ENCODE measurements at places on chromosomes 2 and 18.

- no peak for DNase-seq
These were observed 100.7 kb downstream of the NFATC1 start for GRCh38 chr18:79496237-79496977.

GRCh38 chr18:21389903-21390302 is 147.9 kb downstream of the GREB1L start:
- no peak for DNase-seq

GRCh38 chr2:138718405-138718804 is 61.8 kb downstream of the NXPH2 start:
- no peak for DNase-seq

GRCh38 chr18:64747803-64748202 is 598.9 kb upstream of the LINC00305 start:
- DNase-seq = no peak

GRCh38 chr18:60978338-60978737 is 354.9 kb upstream of the CDH20 start:
- DNase-seq = no peak

- DNase-seq = no peak
These were observed 52.7 kb upstream of the NPAS2 start for GRCh38 chr2:100767224-100767653.

GRCh38 chr2:54290356-54291025 is 34.5 kb upstream of the TSPYL6 start:
- no peak for DNase-seq

GRCh38 chr2:157837851-157838441 is 38.2 kb downstream of the ACVR1 start:
- DNase-seq = no peak

DNA sequence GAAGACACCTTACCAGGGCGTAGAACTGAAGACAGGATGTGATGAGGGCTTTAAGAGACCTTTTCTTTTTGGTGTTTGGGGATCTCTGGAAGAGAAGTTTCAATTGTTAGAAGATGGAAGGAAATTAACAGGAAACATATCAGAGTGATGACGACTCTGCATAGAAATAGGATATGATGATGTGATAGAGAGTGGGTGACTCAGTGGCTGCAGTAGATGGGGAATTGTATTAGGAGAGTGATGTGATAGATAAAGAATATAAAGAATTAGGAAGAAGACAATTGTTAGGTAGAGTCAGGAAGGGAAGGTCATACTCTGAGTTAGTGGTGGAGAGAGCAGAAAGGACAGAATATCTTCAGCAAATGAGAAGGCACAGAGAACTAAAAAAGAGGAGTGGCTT is 593.9 kb downstream of the NYAP2 start:
- DNase-seq = no peak

GRCh38 chr2:218003981-218004419 is 1.2 kb upstream of the TNS1 start:
- no peak for DNase-seq

DNA sequence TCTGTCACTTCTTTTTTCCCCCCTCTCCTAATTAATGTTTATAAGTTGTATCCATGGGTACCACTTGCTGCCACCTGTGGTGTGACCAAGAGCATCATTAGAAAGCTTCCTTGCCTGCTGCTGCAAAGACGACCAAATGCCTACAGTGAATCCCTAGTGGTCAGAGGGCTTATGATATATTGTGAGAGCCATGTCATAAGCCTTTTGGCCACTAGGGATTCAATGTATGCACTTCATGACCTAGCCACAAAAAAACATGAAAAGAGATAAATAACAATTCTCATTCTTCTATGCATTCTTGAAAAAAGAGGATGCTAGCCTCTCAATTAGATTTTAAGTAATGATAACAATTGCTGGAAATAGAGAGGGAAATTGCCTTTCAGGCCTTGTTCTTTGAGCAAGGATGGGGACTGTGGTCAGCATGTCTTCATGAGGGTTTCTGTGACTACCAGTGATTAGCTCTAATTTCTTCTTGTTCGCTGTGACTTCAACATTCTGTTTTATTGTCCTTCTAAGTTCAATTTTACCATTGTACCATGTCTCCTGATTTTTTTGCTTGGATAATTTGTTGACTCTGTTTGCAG is 435.3 kb downstream of the TGIF1 start:
- no peak for DNase-seq

GRCh38 chr2:143467011-143467410 is 337.8 kb downstream of the ARHGAP15 start:
- DNase-seq = no peak

GRCh38 chr2:183089192-183089851 is 10.8 kb downstream of the DUSP19 start:
- no peak for DNase-seq

DNA sequence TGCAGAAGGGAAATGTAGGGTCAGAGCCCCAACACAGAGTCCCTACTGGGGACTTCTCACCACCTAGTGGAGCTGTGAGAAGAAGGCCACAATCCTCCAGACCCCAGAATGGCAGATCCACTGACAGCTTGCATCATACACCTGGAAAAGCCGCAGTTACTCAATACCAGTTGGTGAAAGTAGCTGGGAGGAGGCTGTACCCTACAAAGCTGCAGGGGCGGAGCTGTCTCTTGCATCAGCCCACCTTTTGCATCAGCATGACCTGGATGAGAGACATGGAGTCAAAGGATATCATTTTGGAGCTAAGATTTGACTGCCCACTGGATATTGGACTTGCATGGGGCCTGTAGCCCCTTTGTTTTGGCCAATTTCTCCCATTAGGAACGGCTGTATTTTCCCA is 237.3 kb downstream of the CALCRL start:
- DNase-seq = no peak

GRCh38 chr2:226905718-226906117 is 69.9 kb downstream of the RHBDD1 start:
- DNase-seq = no peak

DNA sequence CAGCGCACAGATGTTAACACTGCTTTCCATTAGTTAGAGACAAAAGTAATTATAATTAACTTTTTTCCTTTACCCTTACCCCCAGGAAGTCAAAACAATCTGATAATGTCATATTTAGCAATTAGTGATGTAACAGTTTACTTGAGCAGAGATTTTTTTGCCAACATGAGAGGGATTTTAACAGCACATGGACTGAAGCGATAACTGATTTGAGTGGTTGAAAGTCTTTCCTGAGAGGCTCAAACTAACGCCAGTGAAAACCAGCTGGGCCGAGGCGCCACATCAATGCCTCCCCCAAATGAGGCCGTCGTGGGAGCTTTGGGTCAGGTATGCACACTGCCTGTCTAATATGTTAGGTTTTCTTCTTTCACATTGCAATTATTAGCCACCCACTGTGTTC is 469.9 kb upstream of the SMIM21 start:
- DNase-seq = no peak

DNA sequence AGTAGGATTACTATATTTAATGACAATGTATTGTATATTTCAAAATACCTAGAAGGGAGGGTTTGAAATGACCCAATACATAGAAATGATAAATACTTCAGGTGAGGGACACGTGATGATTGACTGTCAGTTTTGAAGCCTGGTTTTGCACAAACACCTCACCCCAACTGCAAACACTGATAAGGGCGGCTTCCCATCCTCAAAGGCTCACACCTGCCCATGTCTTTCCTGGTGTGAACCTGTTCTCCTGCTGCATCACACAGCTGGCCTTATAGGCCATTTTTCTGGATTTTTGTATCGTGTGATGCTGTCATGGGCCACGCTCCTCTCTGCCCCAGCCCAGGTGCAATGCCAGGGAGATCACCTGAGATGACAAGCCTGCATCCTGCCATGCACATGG is 166.5 kb upstream of the NCK2 start:
- no peak for DNase-seq

- DNase-seq = no peak
These were observed 1178.2 kb upstream of the NRXN1 start for GRCh38 chr2:52210161-52210560.

- DNase-seq = no peak
These were observed 36.6 kb downstream of the UPP2 start for GRCh38 chr2:158138255-158138654.

DNA sequence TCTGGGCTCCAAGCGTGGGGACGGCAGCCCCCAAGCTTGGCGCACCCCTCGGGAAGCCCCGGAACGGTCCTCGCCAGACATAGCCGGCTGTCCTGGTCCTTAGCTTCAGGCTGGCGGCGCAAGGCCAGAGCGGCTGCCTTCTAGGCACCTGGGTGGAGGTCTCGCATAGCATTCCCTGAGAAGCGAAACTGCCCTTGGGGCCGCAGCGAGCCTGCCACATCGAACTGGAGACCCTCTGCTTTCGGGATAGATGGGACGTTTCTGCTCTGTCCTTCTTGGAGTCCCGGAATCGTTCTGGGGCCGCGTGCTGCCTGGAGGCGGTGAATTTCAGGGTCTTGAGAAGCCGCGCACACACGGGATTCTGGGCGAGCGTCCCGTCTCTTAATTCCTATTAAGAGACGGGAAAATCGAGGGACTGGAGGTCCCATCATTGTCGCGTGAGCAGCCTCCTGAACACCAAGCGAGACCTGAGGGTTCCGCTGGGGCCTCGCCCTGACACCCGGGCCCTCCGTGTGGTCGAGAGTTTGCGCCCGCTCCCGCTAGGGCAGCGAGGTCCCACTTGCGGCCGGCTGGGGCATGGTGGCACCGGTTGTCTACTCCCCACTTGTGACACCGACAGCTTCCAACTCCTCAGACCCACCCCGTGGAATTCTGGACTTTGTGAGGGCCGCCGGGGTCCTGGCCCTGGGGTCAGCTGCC is 9.7 kb upstream of the EN1 start:
- no peak for DNase-seq

DNA sequence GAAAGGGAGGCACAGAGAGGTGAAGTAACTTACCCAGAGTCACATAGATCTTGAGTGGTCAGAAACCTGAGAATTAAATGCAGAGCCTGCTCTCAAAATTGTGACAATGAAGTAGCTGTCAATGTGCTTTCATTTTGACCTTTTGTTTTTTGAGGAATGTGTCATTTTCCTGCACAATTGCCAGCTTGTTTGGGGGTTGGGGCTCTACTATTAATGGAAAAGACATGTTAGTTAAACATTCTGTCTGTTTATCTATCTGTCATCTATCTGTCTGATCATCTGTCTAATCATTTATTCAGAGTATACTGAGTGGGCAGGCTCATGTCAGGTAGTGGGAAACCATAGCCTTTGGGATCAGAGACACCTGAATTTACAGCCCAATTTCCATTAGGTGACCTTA is 428.4 kb downstream of the TSN start:
- no peak for DNase-seq

GRCh38 chr18:46362533-46362932 is 258.3 kb downstream of the HAUS1 start:
- no peak for DNase-seq

DNA sequence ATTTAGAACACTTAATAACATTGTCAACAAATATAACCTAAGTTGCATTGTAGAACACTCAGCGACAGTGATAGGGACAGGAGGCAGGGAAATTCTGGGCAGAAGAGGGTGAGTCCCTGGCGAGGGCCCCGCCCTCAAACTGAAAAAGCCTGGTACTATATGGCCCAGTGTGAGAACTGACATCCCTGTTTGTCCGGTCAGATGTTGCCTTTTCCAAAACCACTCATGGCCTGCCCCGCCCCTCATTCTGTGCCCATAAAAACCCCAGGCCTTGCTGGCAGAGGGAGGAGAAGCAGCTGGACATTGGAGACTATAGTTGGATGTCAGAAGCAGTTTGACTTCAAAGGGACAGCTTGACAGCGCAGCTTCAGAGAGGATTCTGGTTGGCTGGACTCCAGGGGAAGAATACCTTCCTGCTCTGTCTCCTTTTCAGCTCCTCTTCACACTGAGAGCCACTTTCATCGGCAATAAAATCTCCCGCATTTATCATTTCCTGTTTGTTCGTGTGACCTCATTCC is 47.0 kb downstream of the FAM117B start:
- no peak for DNase-seq

DNA sequence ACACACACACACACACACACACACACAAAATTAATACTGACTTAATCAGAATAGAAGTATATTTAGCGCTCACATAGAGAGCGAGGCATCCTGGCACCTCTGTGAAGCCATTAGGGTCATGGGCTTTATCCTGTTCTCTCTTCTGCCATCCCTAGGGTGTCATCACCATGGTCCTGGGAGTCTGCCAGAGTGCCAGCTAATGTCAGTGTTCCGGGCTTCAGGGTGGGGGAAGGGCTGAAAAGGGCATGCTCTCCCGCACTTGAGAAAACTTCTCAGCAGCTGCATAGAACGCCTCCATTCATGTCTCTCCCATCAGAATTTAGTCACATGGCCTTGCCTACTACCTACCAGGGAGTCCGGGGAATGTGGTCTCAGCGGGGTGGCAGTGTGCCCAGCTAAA is 19.7 kb upstream of the DYNC2LI1 start:
- DNase-seq = no peak

- DNase-seq = no peak
These were observed 22.3 kb upstream of the FOSL2 start for GRCh38 chr2:28370354-28370753.

DNA sequence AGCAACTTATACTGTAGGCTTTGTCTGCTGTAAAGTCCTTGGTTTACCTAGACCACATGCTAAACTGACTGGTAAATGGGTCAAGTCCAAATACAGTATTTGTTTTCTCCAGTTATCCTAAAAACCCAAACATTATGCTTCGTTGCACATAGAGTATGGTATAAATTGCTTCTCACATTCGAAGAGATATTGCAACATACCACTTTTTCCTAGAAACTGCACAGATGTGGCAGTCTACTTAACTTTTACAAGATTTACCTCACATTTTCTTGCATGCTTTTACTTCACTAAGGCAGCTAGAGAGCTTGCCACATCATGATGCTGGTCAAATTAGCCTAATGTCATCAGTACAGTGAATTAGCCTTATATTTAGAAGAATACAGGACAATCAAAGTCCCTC is 66.0 kb upstream of the SCN7A start:
- DNase-seq = no peak

DNA sequence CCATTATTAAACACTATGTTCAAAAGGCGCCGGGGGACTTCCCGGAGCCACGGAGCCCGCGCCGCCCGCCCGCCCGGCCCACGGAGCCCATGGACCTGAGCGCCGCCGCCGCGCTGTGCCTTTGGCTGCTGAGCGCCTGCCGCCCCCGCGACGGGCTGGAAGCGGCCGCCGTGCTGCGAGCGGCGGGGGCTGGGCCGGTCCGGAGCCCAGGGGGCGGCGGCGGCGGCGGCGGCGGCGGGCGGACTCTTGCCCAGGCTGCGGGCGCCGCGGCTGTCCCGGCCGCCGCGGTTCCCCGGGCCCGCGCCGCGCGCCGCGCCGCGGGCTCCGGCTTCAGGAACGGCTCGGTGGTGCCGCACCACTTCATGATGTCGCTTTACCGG is 197 bp downstream of the GDF7 start:
- DNase-seq = no peak

DNA sequence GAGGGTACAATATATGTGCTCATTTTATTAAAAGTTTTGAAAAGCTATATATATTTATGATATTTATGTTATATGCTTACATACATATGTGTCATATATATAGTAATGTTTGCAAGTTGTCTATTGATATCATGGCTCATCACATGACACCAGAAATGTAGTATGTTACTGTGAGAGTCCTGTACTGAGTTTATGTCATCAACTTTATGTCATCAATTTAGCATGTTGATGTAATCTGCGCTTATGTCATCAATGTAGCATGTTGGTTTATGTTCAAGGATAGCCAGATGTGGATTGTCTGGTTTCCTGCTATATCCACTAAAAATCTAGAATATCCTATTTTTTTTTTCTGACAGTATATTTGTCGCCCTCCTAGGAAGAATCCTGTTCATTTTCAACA is 77.4 kb downstream of the APLF start:
- no peak for DNase-seq
